HAP-1 (cell line): ENCODE measurements at places on chromosomes 7 and 10.

GRCh38 chr7:20932785-20933527 lies 146.3 kb upstream of the SP8 start:
- no peak for DNase-seq

- no peak for DNase-seq
These were observed 14.2 kb upstream of the RNF32 start for GRCh38 chr7:156626220-156626895.

- DNase-seq: no peak
These were observed 26.2 kb upstream of the CDCA7L start for GRCh38 chr7:21971780-21972396.

GRCh38 chr10:77925410-77925794 lies 1.2 kb downstream of the DLG5 start:
- peak; percentile 63 for DNase-seq

- no peak for DNase-seq
These were observed 102.9 kb upstream of the PHYHIPL start for GRCh38 chr10:59073456-59074053.

GRCh38 chr7:132742189-132742612 lies 165.9 kb upstream of the PLXNA4 start:
- no peak for DNase-seq

DNA sequence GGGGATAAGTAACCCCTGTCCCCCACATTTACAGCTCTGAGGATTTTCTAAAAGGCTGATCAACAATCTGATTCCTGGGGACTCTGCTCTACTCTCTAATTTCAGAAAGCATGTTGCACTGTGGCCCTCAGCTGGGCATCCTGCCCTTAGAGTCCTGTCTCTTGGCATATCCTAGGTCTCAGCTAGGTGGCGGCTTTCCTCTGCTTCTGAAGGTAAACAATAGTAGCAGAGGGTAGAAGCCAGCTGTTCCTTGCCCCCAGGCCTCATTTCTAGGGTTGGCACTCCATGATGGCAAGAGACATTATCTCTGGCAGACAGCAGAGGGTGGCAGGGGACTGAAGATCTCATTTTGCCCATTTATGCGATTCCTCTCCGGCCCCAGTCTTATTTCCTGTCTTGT lies 77.0 kb downstream of the ADCYAP1R1 start:
- DNase-seq: no peak

- DNase-seq: no peak
These were observed 588.6 kb downstream of the DNAJB6 start for GRCh38 chr7:157925383-157925875.

DNA sequence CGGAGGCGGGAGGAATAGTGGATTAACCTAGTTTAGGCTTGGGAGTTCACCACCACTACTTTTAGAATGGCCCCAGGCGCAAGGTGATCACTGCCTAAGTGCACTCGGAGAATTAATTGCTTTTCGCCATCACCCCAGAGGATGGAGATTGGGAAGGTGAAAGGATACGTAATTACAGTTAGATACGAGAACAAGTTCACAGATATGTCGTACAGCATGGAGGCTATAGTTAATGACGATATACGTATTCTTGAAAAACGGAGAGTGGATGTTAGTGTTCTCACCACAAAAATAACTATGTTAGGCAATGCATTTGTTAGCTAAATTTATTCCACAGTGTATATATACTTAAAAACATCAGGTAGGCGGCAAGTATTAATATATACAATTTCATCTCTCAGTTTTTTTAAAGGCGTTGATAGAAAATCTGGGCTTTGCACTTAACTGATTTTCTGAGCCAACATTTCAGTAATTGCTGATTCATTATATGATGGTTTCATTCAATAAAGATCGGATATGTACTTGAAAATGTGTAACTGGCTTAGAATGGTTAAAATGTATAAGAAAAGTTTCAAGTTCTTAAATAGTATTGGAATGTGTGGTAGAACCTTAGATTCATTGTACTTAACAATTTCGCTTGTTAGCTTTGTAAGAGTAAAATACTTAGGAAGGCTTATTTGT lies 683 bp downstream of the CDC123 start:
- DNase-seq: no peak

GRCh38 chr7:71636329-71636728 lies 504.4 kb downstream of the GALNT17 start:
- DNase-seq: no peak

- DNase-seq: peak; percentile 92
These were observed 30.6 kb downstream of the DNMBP start for GRCh38 chr10:99979066-99979685.

DNA sequence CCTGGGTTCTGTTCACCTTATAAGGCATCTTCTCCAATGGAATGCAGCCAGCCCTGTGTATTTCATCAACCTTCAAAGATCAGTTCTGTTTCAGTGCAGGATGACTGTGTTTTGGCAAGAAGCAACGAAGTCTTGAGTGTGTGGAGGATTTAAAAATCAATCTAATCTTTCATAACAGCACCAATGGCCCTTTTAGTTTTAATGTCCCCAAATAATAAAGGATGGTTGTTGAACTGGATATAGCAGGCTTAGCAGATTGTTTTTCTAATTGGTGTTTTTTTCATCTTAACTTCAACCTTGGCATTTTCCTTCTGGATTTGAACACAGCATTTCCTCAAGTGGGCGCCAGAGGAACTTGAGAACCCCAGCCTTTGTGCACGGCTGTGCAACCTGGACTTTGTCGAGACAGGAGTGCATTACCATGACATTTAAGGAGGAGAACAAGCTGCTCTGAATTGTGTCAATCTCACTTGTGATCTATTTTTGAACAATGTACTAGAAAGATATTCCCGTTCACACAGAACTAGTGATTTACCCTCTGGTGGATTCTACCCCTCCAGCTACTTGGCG lies 313.3 kb upstream of the AKR1E2 start:
- DNase-seq: no peak

DNA sequence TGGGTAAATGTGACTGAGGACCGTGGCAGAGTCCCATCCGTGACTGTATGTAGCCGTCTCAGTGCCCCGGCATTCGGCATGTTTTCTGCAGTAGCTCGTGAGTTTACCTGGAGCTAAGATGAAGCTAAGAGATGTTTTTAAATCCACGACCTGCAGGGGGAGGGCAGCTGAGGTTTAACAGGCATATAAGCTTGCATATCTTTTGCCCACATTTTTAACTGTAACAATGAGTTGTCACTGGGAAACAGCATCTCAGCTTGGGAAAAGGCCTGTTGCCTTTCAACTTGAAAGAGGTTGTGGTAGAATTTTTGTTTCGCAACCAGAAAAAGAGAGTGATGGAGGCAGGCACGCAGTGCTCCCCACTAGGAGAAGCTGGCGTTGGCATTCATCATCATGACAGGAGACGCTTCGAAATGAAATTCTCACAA lies 77.7 kb downstream of the CELF2 start:
- DNase-seq: no peak

GRCh38 chr7:30594048-30594539 lies 584 bp upstream of the GARS1 start:
- DNase-seq: no peak

- no peak for DNase-seq
These were observed 310.9 kb upstream of the ZNF32 start for GRCh38 chr10:43959364-43960134.

DNA sequence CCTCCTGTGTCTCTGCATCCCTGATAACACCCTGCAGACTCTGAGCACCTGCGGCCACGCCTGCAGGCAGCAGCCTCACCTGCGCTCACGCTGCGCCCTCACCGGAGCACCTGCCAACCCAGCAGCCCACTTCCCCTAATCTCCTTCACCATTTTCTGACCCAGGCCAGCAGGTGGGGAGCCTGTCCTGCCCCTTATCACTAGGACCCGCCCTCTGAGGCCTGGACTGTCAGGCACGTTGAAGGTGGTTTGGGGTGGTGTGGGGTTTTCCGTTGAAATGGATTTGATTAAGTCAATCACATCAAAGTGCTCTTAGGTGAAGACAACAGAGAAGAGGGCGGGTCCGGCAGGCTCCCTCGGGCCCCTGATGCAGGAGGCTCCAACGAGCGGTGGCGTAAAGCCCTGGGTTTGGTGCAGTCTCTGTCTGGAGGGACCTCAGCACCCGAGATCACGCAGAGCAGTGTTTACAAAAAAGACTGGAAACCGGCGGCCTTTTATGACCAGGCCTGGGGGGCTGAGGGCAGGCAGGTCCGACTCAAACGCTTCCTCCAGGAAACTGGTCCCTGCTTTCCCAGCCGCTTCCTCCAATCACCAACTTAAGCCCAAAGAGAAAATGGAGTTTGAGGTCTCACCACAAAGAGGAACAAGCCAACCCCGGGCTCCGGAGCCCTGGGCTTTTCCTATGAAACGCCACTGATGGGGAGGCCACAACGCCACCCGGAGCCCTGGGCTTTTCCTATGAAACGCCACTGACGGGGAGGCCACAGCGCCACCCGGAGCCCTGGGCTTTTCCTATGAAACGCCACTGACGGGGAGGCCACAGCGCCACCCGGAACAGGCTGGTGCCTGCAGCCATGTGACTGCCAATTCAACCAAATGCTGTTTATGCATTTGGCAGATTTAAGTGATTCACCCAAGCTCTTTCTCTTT lies 45.5 kb downstream of the DPYSL4 start:
- DNase-seq: no peak

GRCh38 chr7:134954197-134955082 lies 31.9 kb upstream of the AGBL3 start:
- no peak for DNase-seq

- no peak for DNase-seq
These were observed 47.1 kb downstream of the PSMC2 start for GRCh38 chr7:103394566-103394965.

GRCh38 chr10:122310311-122311050 lies 39.4 kb downstream of the BTBD16 start:
- DNase-seq: no peak

GRCh38 chr7:93778384-93778783 lies 112.2 kb downstream of the TFPI2 start:
- no peak for DNase-seq

DNA sequence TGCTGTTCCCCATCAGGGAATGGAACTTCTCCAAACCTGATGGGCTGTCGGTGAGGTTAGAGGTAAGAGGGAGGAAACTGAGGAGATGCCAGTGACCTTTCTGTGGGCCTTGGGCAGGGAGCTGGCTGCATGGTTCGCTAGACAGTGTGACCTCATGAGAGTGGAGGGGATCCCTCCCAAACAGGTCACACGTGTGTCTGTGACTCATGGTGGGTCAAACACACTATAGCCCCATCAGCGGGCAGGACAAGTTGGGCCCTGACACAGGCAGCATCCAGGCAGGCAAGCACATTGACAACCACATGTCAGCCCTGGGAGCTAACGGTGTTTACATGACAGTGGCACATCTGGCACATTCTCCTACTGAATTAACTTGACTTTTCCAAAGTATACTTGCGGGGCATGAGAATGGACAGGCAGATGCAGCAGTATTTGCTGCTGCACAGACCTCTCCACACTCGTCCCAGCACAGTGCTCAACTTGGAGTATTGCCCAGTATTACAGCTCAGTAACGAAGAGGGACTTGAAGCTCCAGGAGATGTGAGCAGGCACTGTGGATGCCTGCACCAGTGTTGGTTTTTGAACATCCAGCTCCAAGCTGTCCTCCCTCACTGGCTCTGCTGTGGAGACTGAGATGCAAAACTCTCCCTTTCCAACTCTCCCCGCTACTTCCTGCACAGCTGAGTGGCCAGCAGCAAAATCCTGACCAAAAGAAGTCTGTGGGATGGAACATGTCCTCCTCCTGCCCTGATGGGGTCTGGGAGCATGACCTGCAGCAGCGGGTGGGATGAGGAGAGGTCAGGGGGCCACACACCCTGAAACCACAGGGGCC lies 199.6 kb downstream of the WDR37 start:
- DNase-seq: no peak

DNA sequence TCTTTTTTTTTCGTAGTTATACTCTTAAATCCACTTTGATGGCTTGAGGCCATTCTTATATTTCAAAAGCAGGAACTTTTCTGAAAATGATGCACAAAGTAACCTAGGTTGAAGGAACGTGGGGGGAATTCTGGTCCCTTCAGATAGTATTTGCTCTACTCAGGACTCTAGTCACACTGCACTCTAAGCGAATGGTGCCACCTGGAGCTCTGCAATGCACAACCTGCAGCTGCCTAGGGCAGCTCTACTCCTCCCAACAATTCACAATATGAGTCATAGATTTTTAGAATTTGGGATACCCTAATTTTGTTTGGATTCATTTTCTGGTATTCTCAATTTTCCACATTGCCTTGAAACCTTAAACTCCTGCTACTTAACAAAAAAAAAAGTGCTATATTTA lies 17.3 kb downstream of the SYPL1 start:
- DNase-seq: no peak

GRCh38 chr10:49237985-49238384 lies 49.8 kb upstream of the TMEM273 start:
- DNase-seq: no peak

DNA sequence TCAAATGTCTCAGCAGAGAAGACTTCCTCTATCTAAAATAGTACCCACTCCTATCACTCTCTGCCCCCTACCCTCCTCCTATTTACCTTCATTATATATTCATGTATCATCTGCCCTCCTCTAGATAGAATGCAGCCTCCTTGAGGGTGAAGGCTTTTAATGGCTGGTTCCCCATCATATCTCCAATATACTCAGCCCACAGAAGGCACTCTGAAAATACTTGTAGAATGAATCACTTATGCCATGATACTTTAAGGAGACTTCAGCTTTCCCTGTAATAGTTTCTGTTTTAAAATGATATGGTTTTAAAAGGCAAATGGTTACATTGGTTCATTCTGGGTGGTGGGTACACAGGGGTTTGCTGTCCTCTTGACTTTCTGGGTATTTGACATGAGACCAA lies 25.3 kb downstream of the GFRA1 start:
- no peak for DNase-seq
